CD14-positive monocyte (primary cell): ENCODE measurements at places on chromosomes 11 and 22.

DNA sequence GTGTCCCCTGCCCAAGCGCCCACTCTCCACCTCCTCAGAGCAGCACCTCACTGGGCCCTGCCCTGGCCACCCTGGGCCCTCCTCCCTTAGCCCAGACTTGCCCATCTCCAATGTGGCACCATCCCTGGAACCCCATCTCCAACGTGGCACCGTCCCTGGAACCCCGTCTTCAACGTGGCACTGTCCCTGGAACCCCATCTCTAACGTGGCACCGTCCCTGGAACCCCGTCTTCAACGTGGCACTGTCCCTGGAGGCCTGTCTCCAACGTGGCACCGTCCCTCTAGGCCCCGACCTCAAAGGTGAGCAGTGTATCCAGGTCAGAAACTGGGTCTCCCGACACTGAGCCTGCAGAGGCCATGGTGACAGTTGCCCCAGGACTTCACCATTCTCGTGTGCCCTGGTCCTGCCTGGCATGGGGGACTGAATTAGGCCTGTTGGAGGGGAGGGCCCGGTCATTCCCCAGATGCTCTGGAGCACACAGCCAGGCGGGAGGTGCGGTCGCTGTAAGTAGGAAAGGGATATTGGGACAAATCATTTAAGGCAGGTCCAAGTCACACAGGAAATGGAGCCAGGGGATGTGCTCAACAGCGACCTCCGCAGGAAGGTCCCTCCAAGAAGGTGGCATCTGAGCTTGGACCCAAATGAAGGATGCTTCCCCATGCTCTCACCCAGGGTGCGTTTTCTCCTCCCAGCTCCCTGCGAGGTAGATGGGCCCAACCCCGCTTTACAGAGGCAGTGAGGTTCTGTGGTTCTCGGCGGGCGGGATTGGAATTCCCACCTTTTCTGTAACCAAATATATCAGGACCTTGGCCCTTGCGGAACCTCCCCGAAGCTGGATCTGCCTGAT is 2.4 kb upstream of the CTSD start:
- DNase-seq = no peak

DNA sequence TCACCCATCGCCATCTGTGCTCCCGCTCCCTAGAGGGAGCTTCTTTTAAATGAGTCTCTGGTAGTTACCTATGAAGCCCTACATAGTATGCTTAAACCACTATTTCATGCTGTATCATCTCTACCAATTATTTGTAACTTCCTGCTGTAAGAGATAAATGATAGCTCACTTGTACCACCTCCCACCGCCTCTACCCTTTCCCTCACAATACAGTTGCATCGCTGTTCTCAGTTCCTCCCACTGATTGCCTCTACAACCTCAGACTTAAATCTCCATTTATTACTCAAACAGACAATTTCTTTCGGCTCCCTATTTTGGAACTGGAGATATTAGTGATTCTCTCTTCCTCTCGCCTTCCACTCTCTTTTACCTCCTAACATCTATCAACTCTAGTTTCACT is 222.9 kb upstream of the ZC3H12C start:
- DNase-seq = no peak

DNA sequence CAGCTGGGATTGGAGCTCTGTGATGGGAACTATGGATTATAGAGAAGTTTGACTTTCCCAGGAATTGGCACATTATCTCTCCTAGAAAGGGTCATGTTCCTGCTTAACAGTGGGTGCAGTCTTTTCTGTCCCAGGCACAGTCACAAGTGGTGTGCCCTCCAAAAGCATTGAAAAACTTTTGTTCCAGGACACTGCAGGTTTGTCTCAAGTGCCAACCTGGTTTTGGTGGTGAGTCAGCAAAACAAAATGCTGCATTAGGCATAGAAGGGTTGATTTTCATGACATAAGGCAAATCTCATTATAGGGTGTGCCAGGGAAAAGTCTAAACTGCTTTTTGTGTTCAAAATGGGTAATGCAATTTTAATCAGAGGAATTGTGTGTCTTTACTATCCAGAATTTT is 4.9 kb downstream of the HTATIP2 start:
- no peak for DNase-seq

DNA sequence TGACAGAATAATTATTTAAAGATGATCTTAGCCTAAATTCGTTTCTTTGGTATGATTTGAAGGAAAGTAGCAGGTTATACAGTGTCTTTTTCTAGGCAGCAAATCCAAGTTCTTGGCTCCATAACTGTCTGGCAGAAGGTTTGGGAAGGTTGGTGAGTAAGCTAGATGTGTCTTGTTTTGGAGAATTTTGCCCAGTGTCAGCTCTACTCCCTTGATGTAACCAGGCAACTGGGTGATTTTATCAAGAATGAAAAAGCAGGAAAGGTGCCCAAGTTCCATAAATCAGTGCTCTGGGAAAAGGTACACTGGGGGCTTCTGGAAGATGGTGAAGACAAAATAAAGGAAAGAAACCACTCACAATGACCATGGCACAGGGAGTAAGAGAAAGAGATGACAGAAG is 71.5 kb upstream of the USP47 start:
- DNase-seq = no peak

GRCh38 chr11:121802542-121802941 is 313.5 kb downstream of the BLID start:
- no peak for DNase-seq

DNA sequence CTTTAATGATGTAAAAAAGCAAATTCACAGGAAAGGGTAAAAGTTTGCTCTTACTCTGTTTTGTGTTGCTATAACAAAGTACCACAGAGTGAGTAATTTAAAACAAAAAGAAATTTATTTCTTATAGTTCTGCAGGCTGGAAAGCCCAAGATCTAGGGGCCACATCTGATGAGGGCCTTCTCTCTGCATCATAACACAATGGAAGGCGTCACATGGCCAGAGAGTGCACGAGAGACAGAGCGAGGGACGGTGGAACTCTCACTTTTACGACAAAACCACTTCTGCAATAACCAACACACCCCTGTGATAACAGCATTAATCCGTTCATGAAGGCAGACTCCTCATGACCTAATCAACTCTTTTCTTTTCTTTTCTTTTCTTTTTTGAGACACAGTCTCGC is 31.1 kb downstream of the CD6 start:
- DNase-seq = no peak

DNA sequence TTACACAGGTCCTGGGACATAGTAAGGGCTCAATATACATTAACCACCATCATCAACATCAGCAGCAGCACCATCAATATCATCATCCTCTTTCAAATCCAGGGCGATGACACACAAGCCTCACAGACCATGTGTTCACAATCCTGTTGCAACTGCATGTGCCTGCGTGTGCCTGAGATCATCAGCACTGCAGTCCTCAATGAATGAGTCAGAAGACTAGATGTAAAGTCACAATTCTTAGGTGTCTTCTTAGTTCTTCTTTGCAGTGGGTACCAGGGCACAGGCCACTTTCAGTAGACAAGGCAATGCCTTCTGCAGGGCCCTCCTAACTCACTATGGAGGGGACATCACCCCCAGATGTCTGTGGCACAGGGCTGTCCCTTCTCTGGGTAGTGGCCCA is 111.1 kb downstream of the MYO18B start:
- DNase-seq = no peak

DNA sequence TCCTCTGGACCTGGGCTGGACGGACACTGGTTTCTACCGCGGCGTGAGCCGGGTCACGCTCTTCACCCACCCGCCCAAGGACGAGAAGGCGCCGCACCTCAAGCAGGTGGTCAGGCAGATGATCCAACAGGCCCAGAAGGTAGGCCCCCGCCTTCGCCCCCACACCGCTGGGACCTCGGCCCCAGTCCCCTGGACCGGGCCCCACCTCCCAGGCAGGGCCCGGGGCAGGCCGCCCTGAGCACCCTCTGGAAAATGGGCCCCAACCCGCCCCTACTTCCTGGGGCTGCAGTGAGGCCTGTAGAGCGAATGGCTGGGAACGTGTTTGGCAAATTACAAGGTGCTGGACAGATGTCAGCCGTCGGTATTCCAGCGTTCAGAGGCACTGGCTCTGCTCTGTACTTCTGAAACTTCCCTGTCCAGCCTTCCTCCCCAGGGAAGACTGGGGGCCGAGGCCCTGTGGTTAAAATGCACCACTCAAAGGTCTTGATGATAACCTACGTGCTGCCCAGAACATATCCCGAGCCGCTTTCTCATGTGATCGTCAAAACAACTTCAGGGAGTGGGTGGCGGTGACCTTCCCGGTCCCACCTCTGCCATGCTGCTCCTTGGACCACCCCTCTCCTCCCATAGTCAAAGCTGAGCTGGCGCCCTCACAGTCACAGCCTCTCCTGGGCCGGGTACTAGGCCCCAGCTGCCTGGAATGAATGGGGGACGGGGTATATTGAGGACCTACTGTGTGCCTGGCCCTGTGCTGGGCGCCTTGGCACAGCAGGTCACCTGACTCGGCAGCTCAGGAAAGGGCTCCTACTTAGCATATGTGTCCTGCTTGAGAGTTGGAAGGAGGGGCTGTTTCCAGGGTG is 869 bp downstream of the FAM83F start:
- no peak for DNase-seq

DNA sequence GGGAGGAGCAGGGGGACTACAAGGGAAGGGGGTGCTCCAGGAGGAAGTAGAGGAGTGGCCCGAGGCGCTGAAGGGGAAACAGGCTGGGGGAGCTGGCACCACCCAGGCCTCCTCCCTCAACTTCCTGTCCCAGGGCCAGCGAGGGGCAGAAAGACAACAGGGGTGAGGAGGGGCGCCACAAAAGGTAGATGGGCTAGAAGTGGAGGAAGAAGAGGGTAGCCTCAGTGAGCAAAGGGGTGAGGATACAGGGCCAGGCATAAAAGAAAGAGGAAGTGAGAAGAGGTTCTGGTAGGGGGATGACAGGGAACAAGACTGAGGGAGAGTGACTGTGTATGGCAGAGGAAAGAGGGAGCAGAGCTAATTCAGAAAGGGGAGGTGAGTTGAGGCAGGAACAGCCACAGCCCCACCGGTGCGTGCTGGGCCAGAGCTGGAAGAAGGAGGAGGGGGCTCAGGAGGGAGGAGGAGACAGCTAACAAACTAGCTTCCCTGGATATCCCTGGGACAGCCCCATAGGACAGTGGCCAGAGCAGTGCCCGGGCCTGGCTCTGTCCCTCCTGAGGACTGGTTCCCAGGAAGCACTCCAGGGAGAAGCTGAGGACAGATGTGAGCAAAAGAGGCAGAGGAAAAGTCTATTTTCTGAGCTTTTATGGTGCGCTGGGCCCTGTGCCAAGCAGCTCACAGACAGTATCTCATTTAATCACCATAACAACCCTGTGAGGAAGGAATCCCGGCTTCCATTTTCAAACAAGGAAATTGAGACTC is 8.5 kb downstream of the DCHS1 start:
- peak; percentile 59 for DNase-seq

GRCh38 chr11:125945011-125945796 is 640 bp upstream of the VSIG10L2 start:
- no peak for DNase-seq

DNA sequence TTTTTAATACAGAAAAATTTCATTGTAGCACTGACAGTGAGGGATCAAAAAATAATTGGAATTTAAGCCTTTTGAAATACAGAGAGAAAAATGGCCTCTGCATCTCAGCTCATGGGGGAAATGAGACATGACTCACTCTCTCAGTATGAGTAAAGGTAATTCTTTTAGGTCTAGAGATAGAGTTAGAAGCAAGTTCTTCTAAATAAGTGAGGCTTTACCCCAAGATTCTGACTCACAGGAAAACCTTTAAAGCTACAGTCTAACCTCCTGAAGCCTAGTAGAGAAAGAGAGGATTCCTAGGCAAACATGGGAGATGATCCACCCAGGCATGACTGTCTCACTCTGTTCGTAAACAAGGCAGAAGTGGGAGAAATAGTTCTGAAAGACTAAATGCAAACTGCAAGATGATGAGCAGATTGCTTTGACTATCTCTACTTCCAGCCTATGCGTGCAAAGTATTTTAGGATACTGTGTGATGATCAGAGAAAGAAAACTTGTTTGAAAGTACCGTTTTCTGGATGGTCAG is 1003.3 kb upstream of the CCDC90B start:
- DNase-seq = no peak

- DNase-seq = peak; percentile 31
Measured at GRCh38 chr11:61532134-61533038, 23.8 kb downstream of the LRRC10B start.

DNA sequence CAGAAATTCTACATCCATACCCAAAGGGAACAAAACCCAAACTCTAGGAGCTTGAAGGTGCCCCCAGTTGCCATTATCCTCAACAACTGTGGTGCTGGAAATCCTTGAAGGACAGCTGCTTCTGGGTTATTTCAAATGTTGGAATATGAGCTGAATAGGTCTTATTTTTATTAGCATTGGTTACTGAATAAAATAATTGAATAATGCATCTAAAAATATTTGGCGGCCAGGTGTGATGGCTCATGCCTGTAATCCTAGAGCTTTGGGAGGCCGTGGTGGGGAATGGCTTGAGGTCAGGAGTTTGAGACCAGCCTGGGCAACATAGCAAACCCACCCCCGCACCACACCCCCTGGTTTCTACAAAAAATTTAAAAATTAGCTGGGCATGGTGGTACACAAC is 10.9 kb downstream of the PAMR1 start:
- DNase-seq = no peak

- DNase-seq = no peak
Measured at GRCh38 chr22:43376765-43377547, 33.8 kb upstream of the SCUBE1 start.

DNA sequence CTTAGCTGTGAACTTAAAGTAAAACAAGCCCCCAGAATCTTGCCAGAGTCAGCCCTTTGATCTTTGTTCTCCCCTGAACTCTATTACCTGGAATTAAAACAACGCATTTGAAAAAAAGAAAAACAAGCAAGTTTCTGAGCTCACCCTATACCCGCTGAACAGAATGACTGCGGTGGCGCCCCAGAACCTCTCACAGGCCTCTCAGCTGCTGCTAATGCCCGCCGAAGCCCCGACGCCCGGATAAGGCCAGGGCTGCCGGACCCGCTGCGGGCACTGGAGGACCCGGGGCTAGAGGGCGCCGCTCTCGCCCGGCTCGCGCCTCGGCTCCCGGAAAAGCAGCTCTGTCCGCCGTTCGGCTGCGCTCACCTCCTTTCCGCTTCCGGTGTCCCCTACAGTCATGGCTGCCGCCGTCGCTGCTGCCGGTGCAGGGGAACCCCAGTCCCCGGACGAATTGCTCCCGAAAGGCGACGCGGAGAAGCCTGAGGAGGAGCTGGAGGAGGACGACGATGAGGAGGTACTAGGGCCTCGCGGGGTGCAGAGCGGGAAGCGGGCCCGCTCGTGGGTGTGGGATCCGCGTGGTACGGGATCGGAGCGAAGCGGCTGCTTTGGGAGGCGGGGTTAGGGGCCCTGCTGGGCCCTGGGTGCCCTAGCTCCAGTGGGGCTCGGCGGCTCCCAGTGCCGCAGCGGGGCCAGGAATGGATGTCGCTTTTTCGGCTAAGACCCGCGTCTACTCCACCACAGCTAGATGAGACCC is at the start of gene TOMM22:
TOMM22 (plus strand) TSS at position 376 of the 754 bp plus-strand sequence; CDS start at position 398, 22 bp downstream.
- peak; percentile 90 for DNase-seq

- DNase-seq = peak; percentile 55
Measured at GRCh38 chr11:119509282-119509841, 86.4 kb upstream of the THY1 start.
